T-helper 17 cell (primary cell): ENCODE measurements at places on chromosomes 3 and 15.

DNA sequence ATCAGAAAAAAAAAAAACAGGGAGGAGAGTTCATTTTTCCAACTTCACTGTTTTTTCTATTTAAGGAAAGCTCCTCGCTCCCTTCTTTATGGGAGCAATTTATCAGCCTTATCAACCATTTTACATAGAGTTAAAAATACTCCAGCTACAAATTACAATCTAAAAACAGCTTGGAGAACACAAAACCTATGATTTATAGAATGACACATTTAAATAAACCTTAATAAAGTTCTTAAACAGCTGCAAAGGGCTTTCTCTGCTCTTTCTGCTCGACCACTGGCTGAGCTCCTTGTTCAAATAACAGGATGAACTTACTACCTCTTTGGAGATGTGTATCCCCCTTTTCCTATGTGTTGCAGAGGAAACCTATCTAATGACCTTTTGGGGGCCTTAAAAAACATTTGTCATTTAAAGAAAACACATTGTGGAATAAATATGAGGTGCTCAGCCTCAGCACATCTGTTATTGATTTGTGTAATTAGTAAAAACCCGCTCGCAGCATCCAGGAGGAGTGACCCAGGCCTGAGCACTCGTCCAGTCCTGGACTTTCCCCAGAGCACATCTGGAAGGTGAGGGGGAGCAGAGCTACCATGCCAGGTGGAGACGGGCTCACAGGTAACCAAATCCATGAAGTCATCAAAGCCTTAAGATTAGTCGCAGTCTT, 231.2 kb downstream of the ATP8B4 start:
- DNase-seq = no peak

- DNase-seq = no peak
Observed at GRCh38 chr3:186193534-186194450, 84.9 kb upstream of the ETV5 start.

DNA sequence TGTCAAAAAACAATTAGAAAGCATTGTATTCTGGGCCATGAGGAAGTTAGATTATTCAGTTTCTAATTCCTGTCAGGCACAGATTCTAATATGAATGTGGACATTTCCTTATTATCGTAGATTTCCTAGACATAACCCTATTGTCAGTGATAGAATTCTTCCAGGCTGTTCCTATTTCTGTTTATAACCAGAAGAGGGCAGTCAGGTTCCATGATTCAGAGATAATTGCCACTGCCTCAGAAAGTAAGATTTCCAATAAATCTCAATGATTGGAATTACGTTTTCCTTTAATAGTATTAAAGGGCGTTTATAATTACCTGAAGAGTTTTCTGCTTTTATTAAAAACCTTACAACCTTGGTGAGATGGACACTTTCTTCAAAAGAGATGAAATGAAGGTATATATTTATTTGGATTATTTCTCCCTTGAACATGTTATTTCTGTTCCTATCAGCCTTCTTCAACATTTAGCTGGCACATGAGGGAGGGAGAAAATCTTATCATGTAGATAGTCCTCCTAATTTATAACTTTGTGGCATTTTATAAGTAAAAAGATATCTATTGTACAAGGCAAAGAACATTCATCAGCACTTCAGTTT, 439.2 kb downstream of the MCTP2 start:
- no peak for DNase-seq

GRCh38 chr3:117557464-117558090, 848.0 kb downstream of the TUSC7 start:
- no peak for DNase-seq

DNA sequence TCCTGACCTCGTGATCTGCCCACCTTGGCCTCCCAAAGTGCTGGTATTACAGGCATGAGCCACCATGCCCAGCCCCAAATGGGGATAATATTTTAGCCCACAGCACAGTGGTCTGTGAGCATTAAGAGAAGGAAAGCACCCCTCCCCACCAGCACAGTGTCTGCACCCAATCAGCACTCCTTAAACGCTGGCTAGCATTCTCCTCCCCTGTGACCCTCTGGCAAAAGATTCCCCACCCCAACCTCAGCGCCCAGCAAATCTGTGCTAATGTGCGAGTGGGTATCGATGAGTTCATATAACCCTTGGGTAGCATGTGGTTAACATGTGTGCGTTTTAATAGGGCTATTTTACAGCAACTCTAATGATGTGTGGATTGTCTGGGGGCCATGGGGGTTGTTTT, 18.3 kb upstream of the EPHB3 start:
- DNase-seq = no peak

DNA sequence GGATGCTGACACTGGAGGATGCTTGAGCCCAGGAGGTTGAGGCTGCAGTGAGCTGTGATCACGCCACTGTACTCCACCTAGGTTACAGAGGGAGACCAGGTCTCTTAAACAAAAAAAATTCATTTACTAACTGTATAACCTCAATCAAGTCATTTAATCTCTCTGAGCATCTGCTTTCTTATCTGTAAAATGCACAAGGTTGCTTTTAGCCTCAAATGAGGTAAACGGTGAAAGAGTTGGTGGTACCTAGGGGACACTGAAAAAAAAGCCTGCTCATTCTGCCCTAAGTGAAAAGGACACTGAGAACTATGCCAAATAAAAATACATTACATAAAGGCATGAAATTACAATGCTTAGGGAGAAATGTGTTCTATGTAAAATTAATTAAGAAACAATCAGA, 3.4 kb downstream of the PP2D1 start:
- no peak for DNase-seq

DNA sequence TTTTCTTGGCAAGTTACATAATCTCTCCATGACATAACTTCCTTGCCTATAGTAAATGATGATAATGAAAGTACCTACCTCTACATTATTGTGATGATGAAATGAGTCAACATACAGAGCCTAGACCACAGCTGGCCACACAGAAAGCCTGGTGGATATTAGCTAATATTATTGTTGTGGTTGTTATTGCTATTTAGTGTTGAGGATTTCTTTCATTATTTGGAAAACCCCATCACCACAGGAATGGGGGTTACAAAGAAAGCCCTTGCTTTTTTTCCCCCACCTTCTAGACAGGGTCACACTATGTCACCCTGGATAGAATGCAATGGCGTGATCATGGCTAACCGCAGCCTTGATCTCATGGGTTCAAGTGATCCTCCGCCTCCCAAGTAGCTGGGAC, 125.0 kb downstream of the PDZRN3 start:
- no peak for DNase-seq

- DNase-seq = no peak
Observed at GRCh38 chr3:16140116-16140893, 34.2 kb upstream of the GALNT15 start.

GRCh38 chr3:47469616-47470015, 6.1 kb downstream of the SCAP start:
- no peak for DNase-seq

GRCh38 chr3:179028408-179028807, 43.2 kb downstream of the ZMAT3 start:
- no peak for DNase-seq

DNA sequence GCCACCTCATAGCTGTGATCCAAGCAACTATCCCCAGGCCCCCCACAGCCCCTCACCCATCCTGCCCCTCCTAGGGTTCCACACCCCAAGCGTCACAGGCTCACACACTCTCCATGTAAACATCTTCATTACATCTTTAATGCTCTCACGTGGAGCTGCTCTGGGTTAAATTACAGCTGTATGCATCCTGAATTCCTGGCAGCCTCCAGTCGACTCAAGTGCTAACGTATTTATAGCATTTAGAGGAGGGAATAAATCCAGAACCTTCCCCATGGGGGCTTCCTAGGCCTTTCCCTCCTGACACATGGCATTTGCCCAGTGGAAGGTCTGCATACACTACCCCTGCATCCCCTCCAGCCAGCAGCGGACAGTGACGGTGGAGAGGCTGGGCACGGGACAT, 9.6 kb downstream of the C3orf18 start:
- DNase-seq = no peak

- no peak for DNase-seq
Observed at GRCh38 chr3:6182476-6182875, 678.4 kb upstream of the GRM7 start.

DNA sequence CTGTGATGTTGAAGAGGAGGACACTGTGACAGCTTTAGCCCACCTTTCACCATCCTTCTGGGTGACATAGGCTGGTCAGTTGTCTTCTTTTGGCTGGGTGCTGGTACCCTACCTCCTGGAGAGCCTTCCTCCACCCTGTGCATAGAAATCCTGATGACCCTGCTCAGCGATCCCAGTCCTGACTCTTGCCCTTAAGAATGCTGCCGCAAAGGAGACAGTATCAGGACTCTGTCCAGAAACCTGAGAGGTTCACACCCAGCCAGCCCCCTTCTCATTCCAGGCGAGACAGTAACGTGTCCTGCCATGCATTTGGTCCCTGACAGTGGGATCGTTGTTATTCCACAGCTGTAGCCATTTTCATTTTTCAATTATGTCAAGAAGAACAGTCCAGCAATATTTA, 312.8 kb upstream of the CHRM5 start:
- DNase-seq = no peak

GRCh38 chr15:22877117-22877516, 38.7 kb downstream of the NIPA2 start:
- DNase-seq = no peak

GRCh38 chr15:92453607-92454006, 59.9 kb downstream of the ST8SIA2 start:
- DNase-seq = no peak

- no peak for DNase-seq
Observed at GRCh38 chr3:53079791-53080555, 34.1 kb upstream of the SFMBT1 start.

- DNase-seq = no peak
Observed at GRCh38 chr15:41779662-41780157, 5.4 kb downstream of the MAPKBP1 start.

GRCh38 chr15:52338058-52338457, 42.5 kb upstream of the MYO5C start:
- DNase-seq = no peak

- DNase-seq = peak; percentile 33
Observed at GRCh38 chr15:41772720-41773331, 1.5 kb upstream of the MAPKBP1 start.

DNA sequence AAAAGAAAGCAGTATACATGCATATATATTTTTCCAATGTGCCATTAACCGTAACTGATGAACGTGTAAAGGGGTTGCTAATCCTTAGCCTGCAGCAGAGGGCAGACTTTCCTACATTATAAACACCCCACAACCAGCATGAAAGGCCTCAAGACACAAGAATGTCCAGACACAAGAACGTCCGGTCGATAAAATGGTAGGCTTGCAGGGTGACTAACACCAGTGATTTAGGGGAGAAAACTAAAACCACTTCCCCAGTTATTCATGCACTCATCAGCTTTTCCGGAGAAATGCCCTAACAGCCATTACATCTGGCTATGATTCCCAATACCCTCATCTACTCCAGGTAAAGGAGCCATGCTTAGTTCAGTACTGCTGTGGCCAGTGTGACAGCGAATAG, 57.4 kb downstream of the LRTM1 start:
- no peak for DNase-seq

- DNase-seq = no peak
Observed at GRCh38 chr3:40975711-40976121, 223.6 kb upstream of the CTNNB1 start.

DNA sequence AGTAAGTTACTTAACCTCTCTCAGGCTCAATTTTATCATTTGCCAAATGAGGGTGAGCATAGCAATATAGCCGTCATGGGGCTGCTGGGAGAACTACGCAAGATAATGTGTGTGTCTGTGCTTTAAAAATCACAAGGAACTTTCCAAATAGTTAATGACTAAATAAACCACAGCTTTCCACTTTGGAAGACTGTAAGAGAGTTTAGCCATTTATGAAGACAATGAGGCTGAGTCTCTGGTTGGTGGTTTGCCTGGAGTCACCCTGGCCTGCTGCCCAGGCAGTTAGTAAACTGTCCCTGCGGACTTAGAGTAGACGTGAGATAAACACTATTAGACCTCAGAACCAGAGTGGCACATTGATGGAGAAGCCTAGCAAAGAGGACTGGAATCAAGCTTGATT, 357.7 kb downstream of the CLSTN2 start:
- no peak for DNase-seq

GRCh38 chr15:71129669-71130068, 14.4 kb downstream of the THSD4 start:
- DNase-seq = no peak

- no peak for DNase-seq
Observed at GRCh38 chr15:31930967-31931366, 99.3 kb upstream of the CHRNA7 start.

DNA sequence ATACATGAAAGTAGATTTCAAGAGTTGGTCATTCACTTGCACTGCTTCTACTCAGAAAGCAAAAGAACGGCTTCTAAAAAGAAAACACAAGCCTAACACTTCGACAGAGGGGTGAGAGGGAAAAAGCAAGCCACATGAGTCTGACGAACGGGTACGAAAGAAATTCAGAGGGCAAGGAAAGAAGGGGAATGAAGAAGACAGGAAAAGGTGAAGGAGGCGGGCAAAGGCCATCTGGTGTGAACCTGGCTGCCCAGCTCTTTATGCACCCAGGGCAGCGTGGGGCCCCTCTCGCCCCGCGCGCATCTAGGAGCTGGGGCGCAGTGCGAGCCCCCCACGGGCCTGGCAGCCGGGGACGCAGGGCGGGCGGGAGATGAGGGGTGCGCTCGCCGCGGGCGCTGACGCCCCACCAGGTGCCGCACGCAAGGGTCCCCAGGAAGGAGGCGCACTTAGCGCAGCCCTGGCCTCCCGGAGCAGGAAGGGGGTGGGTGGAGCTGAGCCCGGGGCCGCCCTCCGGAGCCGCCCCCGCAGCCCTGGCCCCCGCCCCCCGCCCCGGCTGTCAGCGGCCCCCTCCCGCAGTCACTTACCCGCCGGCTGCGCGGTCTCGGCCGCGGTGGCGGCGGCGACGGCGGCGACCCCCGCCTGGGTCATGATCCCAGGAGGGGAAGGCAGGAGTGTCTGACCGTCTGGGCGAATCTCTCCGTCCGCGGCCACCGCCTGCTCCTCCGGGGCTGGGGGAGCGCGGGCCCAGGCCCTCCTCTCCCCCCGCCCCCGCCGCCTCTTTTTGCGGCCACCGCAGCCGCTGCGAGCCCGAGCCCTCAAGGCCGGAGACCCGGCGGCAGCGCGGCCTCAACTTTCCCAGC, at the start of gene USF3:
USF3 (minus strand) TSS at position 857 of the 860 bp plus-strand sequence. CDS start 21,764 bp downstream, outside the sequence.
- DNase-seq = peak; percentile 83

- no peak for DNase-seq
Observed at GRCh38 chr3:160291290-160291908, 66.2 kb downstream of the C3orf80 start.

GRCh38 chr15:42024303-42024702, 3.5 kb upstream of the PLA2G4E start:
- DNase-seq = no peak

GRCh38 chr3:86937306-86937791, 53.6 kb downstream of the VGLL3 start:
- DNase-seq = no peak

GRCh38 chr3:141044695-141045641, 6.2 kb upstream of the SPSB4 start:
- DNase-seq = no peak

- no peak for DNase-seq
Observed at GRCh38 chr3:8529738-8530525, 28.3 kb downstream of the LMCD1 start.

GRCh38 chr3:13801361-13802204, 78.3 kb downstream of the WNT7A start:
- no peak for DNase-seq
